GM12891 (cell line): ENCODE measurements at places on chromosomes 11 and 22.

GRCh38 chr11:120713296-120713695, 201.7 kb downstream of the GRIK4 start:
- no peak for DNase-seq

DNA sequence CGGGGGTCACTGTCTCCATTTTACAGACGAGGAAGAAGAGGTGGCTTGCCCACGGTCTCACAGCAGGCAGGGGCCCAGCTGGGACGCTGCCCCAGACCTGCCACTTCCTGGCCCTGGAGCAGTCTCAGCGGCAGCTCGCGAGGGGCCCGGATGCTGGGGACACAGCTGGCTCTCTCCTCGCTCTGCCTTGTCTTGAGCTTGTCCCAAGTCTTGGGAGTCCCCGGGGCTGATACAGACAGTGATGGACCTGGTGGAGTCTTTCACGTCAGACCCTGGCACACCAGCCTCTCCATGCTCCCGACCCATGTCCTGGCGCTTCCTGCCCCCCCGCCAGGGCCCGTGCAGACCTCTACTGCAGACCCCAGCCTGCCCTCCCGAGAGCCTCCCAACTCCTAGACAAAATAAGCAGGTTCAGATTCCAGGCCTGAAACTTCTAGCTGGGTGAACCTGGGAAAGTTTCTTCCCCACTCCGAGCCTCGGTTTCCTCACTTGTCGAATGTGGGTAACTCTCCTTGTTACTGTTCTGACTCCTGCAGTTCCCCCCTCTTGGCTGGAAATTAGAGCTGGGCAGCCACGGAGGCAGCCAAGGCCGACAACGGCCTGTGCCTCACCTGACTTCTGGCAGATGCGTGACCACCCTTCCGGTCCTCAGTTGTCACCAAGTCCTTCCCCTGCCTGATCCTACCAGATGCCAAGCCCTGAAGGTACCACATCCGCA, 145.4 kb downstream of the CACNA1I start:
- no peak for DNase-seq

GRCh38 chr11:102154806-102155205, 44.6 kb downstream of the YAP1 start:
- no peak for DNase-seq

GRCh38 chr11:61315260-61315659, 17.6 kb downstream of the DDB1 start:
- no peak for DNase-seq

DNA sequence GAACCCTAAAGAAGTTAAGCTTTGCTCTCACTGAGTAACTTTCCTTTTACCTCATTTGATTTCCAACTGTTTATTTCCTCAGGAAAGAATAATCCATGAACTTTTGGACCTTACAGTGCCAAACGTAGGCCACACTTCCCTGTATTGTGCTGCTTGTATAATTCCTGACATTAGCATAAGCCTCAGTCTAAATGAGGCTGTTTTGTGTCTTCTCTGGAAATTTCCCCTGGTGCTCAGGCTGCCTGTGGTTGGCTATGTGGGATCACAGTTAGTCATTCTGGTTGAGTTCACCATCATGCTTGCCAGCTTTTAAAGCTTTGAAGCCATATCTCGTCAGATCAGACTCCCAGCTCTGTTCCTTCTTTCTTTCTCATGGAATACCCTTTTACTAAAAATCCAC, 107.0 kb downstream of the FAM76B start:
- no peak for DNase-seq

GRCh38 chr11:134638796-134639430, 226.9 kb upstream of the B3GAT1 start:
- no peak for DNase-seq

GRCh38 chr22:42283278-42284201, 13.1 kb upstream of the TCF20 start:
- no peak for DNase-seq

- no peak for DNase-seq
Measured at GRCh38 chr22:48155446-48155845, 1393.0 kb downstream of the TBC1D22A start.

DNA sequence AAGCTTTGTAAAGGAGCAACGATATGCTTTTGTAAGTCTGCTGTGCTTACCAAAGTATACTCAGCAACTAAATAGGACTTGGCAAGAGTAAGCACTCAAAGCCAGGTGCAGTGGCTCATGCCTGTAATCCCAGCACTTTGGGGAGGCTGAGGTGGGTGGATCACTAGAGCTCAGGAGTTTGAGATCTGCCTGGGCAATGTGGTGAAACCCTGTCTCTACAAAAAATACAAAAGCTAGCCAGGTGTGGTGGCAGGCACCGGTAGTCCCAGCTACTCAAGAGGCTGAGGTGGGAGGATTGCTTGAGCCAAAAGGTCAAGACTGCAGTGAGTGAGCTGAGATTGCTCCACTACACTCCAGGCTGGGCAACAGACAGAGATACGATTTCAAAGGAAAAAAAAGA, 67.5 kb downstream of the PAK1 start:
- DNase-seq = no peak

DNA sequence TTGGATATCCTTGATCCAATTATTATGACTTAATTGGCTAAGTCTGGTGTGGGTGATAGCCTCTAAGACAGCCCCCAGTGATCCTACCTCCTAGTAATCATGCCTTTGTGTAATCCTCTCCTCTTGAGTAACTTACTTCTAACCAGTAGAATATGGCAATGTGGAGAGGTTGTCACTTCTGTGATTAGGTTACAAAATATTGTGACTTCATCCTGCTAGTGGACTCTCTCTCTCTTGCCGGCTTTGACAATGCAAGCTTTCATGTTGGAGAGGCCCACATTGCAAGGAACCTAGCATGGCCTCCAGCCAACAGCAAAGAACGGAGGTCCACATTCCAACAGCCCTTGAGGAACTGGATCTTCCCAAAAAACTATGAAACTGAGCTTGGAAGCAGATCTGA, 19.5 kb downstream of the YPEL4 start:
- DNase-seq = no peak
